NCI-H226 (cell line): ENCODE measurements at places on chromosomes 5 and 9.

DNA sequence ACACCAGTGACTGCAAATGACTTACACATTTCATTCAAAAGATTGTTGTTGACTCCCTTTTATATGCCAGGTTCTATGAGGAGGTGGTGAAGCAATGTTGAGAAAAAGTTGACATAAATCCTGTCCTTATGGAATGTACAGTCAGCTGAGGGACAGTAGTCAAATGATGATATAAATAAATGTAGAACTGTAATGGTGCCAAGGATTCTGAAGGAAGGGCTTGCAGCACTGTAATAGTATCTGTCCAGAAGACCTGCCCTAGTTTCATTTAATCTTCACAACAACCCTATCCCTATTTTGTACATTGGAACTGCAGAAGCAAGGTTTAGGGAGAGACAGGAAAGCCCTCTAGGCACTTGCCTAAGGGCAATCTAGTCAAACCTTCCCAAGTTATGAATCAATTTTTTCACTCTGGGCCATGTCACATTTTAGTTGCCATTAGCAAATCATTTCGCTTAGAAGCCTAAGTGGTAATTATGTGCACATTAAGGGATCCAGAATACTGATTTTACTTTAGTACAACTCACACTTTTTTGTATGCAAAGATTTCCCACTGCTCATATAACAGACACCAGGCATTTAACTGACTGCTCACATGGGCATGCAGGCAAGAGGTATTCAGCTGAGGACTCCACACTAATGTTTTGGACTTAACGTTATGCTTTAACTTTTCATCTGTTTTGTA lies 34.5 kb upstream of the LIFR start:
- no peak for DNase-seq

DNA sequence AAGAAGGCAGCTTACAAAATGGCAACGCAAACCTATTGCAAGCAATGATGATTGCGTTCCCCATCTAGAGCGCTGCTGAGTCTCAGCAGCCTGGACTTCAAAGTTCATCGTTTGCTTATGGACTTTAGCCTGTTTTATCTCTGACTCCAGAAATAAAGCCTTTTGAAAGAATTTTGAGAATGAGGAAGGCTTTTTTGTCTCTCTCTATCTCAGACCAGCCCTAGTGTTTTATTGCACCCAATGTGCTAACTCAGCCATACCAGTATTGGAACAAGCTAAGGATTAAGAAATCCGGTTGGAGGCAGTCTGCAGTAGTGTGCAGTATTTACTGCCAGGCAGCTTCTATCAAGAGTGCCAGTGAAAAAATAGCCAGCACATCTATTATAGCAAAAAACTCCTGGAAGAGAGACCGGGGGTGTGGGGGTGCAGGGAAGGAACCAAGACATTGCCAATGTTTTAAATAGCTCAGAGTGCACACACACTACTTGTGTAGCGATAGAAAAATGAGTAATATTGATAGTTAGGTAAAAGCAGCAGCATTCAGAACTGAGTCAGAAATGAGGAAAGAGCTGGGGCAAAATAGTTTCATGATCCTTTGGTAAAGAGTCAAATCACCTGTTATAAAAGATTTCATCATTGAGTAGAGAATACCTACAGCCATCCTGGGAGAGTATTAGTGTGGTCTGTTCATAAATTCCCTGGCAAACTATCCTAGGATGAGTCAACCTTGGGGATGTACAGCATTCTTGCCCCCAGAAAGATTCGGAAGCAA lies 219.0 kb downstream of the ZNF608 start:
- DNase-seq, result no peak

- no peak for DNase-seq
Observed at GRCh38 chr9:97561501-97561900, 60.0 kb downstream of the TMOD1 start.

DNA sequence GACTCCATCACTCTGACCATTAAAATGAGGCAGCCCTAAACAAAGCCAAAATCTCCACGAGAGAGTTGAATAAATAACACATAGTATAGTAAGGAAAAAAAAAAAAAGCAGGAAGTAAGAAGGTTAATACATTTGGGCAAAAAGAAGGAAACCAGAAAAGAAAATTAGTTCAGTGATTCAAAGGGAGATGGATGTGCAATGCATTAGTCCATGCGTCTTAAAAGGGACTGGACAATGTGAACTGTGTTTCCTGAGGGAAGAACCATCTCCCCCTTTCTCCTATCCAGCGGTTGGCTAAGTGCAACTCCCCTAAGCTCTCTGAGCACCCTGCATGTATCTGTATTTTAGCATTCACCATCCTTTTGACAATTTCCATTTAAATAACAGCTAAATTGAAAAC lies 1.4 kb downstream of the ANKRA2 start:
- no peak for DNase-seq

DNA sequence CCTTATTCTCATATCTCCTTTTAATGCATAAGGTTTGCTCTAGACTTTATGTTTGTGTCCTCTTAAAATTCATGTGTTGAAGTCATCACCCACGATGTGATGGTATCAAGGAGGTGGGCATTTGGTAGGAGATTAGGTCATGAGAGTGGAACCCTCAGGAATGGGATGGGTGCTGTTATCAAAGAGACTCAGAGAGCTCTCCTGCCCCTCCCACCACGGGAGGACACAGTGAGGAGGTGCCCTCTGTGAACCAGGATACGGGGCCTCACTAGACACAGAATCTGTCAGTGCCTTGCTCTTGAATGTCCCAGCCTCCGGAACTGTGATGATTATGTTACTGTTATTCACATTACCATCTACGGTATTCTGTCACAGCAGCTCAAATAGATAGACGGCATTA lies 359.0 kb downstream of the IRX1 start:
- no peak for DNase-seq

- DNase-seq, result no peak
Observed at GRCh38 chr9:12666813-12667212, 26.4 kb upstream of the TYRP1 start.

GRCh38 chr5:124061068-124061430 lies 549.1 kb downstream of the CSNK1G3 start:
- no peak for DNase-seq

DNA sequence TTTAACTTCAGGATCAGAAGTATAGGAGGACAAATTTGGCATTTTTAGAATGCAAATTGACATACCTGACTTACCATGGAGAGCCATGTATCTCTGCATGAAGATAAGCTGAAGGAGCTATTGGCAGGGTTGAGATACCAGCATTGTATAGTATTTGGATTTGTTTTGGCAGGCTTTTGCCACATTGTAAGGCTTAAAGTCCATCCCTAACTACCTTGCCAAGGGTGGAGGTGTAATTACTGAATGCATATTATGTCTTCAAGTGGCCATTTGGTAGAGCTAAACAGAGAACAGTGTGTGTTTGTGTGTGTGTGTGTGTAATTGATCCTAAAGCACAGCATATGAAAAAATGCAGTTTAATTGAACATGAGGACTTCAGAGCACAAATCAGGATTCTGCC lies 324.7 kb downstream of the FAM170A start:
- DNase-seq, result no peak

GRCh38 chr5:71652803-71653543 lies 65.8 kb downstream of the MCCC2 start:
- DNase-seq, result no peak

DNA sequence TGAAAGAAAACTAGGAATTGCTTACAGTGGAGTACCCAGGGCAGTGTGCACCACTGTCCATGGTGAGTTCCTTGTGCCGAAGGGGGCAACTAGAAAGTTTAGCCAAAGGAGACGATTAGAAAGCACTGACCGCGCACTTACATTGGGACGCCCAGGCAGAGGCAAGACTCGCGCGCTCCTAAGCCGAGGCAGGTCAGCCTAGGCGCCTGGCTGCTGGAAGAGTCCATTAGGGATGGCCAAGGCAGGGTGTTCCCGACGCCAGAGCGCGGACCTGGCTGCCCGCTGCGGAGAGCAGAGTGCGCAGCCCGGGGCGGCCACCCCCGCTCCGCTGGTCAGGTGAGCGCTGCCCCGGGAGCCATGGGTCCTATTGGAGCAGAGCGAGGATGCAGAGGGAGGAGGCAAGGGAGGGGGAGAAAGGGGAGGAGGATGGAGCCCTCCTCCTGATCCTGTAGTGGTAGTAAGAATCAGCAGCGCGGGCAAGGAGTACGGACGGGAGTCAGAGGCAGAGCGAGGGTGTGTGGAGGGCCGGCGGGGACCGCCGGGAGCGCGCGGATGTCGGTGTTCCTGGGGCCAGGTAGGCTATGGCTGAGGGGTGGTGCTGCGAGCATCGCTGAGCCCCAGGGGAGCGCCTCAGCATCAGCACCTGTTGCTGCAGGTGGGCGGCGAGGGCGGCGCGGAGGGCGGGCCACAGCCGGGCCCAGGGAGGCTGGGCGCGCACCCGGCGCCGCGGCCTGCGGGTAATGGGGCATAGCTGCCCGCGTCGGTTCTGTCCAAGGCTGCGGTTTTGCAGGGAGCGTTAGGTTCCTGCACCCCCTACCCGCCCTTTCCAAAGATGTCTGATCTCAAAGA lies at the start of gene ADGRV1:
Gene ADGRV1, plus strand, starts transcription at position 454 of the 849 bp plus-strand sequence. Its CDS starts 99 bp downstream, at position 553.
- DNase-seq, result no peak

- no peak for DNase-seq
Observed at GRCh38 chr9:11702548-11702947, 990.6 kb upstream of the TYRP1 start.

DNA sequence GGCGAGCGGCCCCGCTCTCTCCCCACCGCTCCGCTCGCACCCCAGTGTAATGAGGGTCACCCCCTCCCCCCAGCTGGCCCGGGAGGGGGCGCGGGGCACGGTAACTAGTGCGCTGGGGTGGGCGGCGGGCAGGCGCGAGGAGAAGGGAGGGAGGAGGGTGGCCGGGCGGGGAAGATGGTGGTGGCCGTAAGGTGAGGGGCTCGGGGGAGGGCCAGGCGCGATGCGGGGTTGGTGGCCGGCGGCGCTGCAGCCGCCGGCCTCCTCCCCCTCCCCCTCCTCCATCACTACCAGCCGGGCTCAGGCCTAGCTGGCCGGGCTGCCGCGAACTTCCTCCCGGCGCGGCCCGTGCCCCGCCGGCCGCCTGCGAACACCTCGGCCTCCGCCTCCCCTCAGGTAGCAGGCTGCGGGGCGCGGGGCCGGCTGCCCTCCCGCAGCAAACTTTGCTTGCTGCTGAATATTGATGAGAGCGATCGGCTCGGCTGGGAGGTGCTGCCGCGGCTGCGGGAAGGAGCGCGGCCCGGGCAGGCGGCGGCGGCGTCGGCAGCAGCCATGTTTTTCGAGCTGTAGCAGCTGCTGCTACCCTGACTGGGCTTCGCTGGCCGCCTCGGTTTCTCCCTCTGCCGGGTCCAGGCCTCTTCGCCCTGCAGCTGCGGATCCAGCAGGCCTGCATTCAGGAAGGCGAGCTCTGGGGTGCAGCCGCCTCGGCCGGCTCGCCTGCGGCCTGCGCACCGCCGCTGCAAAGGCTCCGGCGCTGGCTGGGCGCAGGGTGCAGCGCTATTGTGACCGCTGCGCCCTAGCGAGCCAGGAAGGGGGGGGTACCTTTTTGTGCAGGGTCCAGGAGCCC lies 502 bp downstream of the NSD1 start:
- peak; percentile 55 for DNase-seq

DNA sequence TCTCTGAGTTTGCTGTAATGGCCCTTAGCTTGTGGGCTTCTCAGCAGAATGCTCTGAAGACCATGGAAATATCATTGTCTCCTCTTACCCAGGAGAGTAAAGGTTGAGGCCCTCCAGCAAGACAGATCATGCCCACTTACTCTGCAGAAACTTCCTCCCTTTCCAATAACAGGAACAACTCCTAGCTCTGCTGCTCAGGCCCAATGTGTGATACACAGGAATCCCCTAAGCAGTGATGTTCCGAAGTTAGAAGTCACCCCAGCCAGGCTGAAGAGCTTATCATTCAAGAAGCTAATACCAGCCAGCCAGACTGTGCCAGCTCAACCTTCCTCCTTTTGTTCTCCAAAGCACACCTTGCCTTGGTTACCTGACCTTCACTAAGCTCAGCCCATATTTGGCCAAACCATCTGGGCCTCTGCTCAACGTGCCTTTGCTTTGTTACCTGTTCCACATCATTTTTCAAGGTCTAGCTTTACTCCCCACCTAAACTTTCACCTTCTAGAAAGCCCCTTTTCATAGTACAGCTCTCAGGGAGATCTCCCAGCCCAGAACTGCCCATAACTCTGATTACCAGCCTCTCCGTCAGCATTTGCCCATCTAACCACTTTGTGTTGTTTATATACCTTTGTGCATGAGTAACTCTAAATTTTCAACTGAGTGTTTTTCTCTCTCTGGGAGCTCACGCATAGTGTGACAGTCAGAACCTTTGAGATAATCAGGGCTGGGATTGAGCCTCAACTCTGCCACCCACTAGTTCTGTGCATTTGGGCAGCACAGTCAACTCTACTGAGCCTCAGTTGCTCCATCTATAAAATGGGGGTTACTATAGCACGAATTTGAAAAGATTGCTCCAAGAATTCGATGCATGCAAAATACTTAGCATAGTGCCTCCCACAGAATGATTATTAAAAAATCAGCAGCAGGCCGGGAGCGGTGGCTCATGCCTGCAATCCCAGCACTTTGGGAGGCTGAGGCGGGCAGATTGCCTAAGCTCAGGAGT lies 107.6 kb upstream of the CPEB4 start:
- no peak for DNase-seq

DNA sequence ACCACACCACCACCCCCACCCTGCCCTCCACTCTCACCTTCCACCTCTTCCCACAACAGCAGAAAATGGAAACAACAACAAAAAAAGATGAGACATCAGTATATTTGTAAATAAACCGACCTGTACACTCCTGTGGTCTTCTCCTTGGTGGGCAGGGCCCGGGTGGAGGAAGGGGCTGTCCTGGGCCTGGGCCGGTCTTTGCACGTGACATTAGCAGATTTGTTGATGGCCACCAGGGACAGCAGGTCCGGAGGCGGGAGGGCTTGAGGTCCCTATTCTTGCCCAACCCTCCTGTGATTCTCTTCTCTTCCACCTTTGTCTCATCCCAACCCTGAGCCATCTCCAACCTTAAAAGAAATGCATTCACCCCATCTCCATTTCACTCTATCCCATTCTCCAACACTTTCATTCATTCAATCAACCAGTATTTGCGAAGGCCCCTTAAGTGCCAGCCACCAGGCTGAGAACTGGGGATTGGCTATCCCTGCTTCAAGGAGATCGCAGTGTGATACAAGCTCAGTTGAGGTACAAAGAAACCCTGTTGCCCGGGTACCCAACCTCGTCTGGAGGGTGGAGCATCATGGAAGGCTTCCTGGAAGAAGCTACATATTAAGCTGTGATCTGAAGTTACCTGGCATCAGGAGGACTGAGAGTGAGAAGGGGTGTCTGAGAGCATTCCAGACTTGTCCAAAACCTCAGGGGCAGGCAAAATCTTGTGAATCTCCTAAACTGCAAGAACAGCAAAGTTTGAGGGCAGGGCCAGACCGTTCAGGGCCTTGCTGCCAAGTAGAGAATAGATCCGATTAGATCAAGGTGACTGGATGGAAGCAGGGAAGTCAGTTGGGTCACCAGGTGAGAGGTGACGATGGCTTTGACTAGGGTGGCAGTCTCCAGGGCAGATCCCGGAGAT lies 87.4 kb downstream of the LMX1B start:
- no peak for DNase-seq
